ENCODE measurements at places on chromosomes 13 and 19.

DNA sequence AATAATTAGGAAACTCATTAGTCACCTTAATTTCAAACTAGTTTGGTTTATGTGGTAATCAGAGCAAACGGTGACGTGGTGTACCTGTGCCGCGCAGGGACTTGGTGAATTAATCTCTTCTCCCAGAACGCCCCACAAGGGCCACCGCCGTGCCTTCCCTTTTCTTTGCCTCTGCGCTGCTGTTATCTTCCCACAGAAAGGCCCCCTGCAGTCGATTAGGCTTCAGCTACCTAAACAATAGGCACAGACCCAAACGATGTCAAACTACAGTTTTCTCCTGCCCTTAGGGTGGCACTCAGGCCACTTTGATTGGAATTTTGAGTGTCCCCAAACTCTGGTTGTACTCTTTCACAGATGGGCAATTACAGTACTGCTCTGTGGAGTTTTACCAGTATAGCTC lies 115.5 kb downstream of the GGACT start:
- no peak overlapping the region for H3K4me3 ChIP-seq
- H3K27ac ChIP-seq: no peak overlapping the region
- H3K4me1 ChIP-seq: peaks cover 16% of the 10 kb centered on the region
- no peaks in the 10 kb centered on the region for H3K36me3 ChIP-seq
- no peaks in the 10 kb centered on the region for H3K27me3 ChIP-seq

GRCh38 chr19:5705552-5705951 lies 14.4 kb downstream of the LONP1 start:
- no peak overlapping the region for H3K4me3 ChIP-seq
- no peaks in the 10 kb centered on the region for H3K36me3 ChIP-seq

- peak; percentile 32 for DNase-seq
- H3K4me1 ChIP-seq: peaks cover 8% of the 10 kb centered on the region
- peaks cover 37% of the 10 kb centered on the region for H3K27me3 ChIP-seq
- H3K27ac ChIP-seq: peak overlapping the region; percentile 79
- no peak overlapping the region for H3K4me3 ChIP-seq
- no peaks in the 10 kb centered on the region for H3K36me3 ChIP-seq
Measured at GRCh38 chr13:51895906-51896888, 34.4 kb downstream of the CCDC70 start.

DNA sequence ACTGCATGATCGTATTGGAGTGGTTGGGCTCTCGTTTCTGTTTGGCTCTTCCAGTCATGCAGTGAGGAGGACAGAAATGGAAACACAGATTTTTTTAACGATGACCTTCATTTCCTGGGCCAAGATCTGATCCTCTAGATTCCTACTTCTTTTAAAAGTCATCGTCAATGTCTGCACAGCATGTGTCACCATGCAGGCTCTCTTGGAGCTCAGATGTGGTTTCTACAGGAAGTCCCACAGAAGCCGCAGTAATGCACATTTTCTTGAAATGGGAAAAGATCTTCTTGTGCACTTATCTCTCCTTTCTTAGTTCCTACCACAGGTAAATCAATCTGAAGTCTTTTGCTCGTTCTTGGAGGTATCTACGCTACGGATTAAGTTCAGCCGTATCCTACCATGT lies 626.9 kb downstream of the EFNB2 start:
- H3K36me3 ChIP-seq: no peaks in the 10 kb centered on the region
- peaks cover 12% of the 10 kb centered on the region for H3K4me1 ChIP-seq
- no peak overlapping the region for H3K27ac ChIP-seq
- no peak for DNase-seq
- H3K27me3 ChIP-seq: peaks cover 27% of the 10 kb centered on the region

- H3K4me3 ChIP-seq: no peak overlapping the region
- DNase-seq: no peak
- no peaks in the 10 kb centered on the region for H3K27me3 ChIP-seq
- H3K27ac ChIP-seq: no peak overlapping the region
Measured at GRCh38 chr13:91482427-91482826, 84.0 kb downstream of the GPC5 start.

GRCh38 chr13:45909673-45910072 lies 58.1 kb upstream of the SIAH3 start:
- no peak overlapping the region for H3K4me3 ChIP-seq
- H3K36me3 ChIP-seq: peaks cover 3% of the 10 kb centered on the region
- DNase-seq: no peak
- H3K27ac ChIP-seq: no peak overlapping the region

DNA sequence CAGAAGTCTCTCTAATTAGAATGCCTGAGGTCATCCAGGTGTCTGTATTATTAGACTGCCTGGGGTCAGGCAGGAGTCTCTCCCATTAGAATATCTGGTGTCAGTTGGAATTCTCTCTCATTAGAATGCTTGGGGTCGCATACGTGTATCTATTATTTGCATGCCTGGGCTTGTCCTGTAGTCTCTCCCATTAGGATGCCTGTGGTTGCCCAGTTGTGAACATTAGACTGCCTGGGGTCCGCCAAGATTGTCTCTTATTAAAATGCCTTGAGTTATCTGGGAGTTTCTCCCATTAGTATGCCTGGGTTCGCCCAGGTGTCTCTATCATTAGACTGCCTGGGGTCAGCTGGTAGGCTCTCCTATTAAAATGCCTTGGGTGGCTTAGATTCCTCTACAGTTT lies 1494.7 kb downstream of the UQCRFS1 start:
- no peaks in the 10 kb centered on the region for H3K36me3 ChIP-seq
- no peak overlapping the region for H3K27ac ChIP-seq
- no peak overlapping the region for H3K4me3 ChIP-seq
- no peaks in the 10 kb centered on the region for H3K27me3 ChIP-seq

GRCh38 chr13:77305266-77305665 lies 21.6 kb downstream of the MYCBP2 start:
- peaks cover 65% of the 10 kb centered on the region for H3K4me1 ChIP-seq
- no peaks in the 10 kb centered on the region for H3K36me3 ChIP-seq
- no peak for DNase-seq
- H3K27ac ChIP-seq: no peak overlapping the region
- no peak overlapping the region for H3K4me3 ChIP-seq
- H3K27me3 ChIP-seq: no peaks in the 10 kb centered on the region

DNA sequence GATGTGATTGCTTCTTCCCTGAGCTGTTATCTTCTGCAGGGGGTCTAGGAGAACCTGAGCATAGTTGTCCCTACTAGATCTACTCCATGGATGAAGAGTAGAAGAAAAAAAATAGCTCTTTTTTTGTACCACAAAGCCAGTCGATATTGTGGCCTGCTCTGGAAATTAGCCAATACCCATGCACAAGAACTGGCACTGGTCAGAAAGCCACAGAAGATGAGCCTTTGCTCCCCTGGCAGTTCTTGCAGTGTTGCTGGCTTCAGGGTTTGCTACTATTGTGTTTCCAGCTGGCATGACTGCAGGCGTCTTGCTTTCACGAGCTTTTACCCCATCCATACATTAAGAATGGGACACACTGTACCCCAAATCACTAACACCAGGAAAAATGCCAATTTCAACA lies 547.7 kb upstream of the KLF12 start:
- DNase-seq: no peak
- H3K27ac ChIP-seq: no peak overlapping the region
- H3K36me3 ChIP-seq: no peaks in the 10 kb centered on the region

- H3K4me3 ChIP-seq: peak overlapping the region; percentile 50
- H3K4me1 ChIP-seq: peaks cover 9% of the 10 kb centered on the region
- H3K36me3 ChIP-seq: no peaks in the 10 kb centered on the region
- H3K27me3 ChIP-seq: peaks cover 69% of the 10 kb centered on the region
Measured at GRCh38 chr13:112639521-112639920, 50.3 kb upstream of the ATP11A start.

DNA sequence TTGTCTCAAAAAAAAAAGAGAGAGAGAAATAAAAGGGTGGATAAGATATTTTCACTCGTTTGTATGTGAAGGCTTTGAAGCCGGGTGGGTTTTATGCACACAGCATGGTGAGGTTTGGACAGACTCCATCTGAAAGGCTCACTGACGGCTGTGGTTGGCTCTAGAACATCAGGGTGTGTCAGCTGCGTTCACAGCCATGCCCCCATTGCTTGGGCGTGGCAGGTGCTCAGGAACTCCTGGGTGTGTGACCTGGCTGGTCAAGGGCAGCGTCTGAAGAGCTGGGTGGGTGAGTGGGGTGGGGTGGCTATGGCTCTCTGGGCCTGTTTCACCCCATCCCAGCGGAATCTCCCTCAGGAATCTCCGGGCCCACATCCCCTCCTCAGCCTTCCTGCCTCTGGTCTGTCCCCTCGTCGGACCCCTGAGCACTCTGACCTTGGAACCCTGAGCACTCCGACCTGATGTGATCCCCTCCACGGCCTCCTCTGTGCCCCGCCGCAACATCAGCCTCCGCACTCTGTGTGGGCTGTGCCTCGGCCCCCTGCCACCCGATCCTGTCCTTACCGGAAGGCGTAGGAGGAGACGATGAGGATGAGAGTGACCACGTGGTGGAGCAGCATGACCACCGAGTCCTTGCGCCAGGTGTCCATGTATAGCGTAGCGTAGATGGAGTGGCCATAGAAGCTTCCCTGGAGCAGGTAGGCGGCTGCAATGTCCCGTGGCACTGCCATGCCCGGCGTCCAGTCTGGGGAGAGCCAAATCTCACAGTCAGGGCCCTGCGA lies 12.2 kb downstream of the CERS1 start:
- H3K4me3 ChIP-seq: no peak overlapping the region
- no peaks in the 10 kb centered on the region for H3K27me3 ChIP-seq
- no peaks in the 10 kb centered on the region for H3K4me1 ChIP-seq
- H3K36me3 ChIP-seq: no peaks in the 10 kb centered on the region

- H3K27ac ChIP-seq: peak overlapping the region; percentile 62
- H3K4me1 ChIP-seq: peaks cover 15% of the 10 kb centered on the region
- H3K27me3 ChIP-seq: no peaks in the 10 kb centered on the region
- no peak overlapping the region for H3K4me3 ChIP-seq
- DNase-seq: no peak
- no peaks in the 10 kb centered on the region for H3K36me3 ChIP-seq
Measured at GRCh38 chr13:27583645-27584044, 36.7 kb downstream of the LNX2 start.

- H3K27ac ChIP-seq: no peak overlapping the region
- peaks cover 2% of the 10 kb centered on the region for H3K36me3 ChIP-seq
- H3K4me1 ChIP-seq: no peaks in the 10 kb centered on the region
- peaks cover 19% of the 10 kb centered on the region for H3K27me3 ChIP-seq
Measured at GRCh38 chr13:110044551-110045111, 258.2 kb upstream of the IRS2 start.

Data from T-helper 17 cell (primary cell).